Activated T-cell treated with anti-CD3 and anti-CD28 coated beads for 1 hour (primary cell): ENCODE measurements at places on chromosomes 6 and 20.

GRCh38 chr20:47040506-47041125, 146.0 kb downstream of the EYA2 start:
- no peak for DNase-seq

GRCh38 chr6:30813631-30814145, 69.3 kb upstream of the IER3 start:
- DNase-seq = no peak

GRCh38 chr6:156519940-156520339, 257.2 kb upstream of the ARID1B start:
- DNase-seq = no peak

DNA sequence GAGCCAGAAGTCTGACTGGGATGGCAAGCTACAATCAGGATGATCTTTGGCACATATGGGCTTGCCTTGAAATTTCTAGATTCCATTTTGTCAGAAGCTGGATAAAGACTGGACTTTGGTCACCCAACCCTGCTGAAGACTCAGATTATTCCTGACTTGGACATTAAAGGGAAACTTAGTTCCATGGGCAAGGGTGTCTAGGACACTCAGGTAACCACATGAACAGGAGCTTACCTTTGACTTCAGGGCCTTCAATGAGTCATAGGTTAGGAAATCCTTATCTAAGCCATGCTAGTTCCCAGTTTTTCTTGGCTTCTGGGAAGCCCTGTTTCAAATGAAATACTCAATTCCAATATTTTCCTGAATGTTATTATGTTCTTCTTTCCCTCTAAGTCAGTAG, 28.5 kb upstream of the IFNGR1 start:
- no peak for DNase-seq

GRCh38 chr6:123551939-123552707, 84.6 kb downstream of the TRDN start:
- no peak for DNase-seq

- DNase-seq = no peak
These were observed 419.9 kb downstream of the BTBD3 start for GRCh38 chr20:12337601-12338000.
